ENCODE measurements at places on chromosomes 2 and 18.
A peak's percentile ranks its signal among the peaks of the same experiment; 100 is the strongest.

- no peak for DNase-seq
These were observed 62.8 kb upstream of the LAPTM4A start for GRCh38 chr2:20113986-20114938.

DNA sequence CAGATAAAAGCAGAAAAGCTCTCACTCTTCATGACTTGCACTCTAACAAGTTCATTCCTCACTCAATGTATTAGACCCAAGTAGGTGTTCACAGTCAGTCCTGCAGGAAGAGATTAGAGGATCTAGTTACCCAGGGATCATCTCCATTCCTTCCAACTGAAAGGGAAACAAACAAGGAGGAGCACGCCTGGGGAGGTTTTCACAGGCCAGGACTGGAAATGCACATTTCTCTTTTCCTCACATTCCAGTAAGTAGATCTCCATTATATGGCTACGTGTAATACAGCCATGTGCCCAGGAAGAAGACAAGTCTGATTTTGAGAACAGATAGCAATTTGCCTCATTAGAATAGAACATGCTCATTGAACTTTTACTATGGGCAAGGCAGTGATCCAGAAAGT lies 1132.2 kb upstream of the FAM98A start:
- DNase-seq = no peak

GRCh38 chr2:190323406-190323805 lies 3.8 kb upstream of the HIBCH start:
- no peak for DNase-seq

GRCh38 chr2:43169987-43170386 lies 56.4 kb downstream of the ZFP36L2 start:
- DNase-seq = peak; percentile 77

DNA sequence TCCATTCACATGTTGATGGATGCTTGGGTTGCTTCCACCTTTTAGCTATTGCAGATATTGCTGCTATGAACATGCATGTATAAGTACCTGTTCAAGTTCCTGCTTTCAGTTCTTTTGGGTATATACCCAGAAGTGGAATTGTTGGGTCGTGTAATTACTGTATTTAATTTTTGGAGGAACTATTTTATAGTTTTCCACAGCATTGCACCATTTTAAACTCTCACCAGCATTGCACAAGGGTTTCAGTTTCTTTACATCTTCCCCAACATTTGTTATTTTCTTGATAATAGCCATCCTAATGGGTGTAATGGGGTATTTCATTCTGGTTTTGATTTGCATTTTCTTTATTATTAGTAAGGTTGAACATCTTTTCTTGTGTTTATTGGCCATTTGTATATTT lies 16.0 kb downstream of the ACTR3 start:
- DNase-seq = no peak

DNA sequence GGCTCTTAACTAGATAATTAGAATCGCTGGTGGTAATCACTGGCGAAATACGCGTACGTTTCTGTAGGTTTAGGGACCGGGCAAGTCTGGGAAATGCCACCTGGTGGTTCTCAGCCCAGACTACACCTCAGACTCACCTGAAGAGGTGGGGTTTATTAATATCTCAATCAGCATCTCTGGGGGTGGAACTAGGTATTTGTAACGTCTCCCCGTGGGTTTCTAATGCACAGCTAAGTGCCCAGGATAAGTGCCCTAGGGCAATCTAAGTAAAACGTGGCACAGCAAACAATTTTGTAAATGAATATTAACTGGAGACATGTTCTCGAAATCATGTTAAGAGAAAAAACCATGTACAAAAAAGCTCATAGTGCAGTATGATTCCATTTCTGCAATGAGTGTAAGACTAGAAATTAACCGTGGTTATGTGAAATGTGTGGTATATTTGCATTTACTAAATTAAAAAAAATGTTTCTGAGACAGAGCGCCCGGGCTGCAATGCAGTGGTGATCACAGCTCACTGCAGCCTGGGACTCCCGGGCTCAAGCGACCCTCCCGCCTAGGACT lies 760 bp upstream of the CNOT11 start:
- DNase-seq = no peak

DNA sequence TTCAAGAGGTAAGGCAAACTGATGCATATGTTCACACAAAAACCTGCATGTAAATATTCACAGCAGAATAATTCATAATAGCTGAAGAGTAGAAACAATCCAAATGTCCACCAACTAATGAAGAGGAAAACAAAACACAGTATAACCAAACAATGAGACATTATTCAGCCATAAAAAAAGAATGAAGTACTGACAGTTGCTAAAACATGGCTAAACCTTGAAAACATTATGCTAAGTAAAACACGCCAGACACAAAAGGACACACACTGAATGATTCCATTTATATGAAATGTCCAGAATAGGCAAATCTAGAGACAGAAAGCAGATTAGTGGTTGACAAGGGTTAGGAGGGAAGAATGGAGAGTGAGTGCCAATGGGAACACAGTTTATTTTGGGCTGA lies 86.9 kb downstream of the SESTD1 start:
- DNase-seq = no peak

DNA sequence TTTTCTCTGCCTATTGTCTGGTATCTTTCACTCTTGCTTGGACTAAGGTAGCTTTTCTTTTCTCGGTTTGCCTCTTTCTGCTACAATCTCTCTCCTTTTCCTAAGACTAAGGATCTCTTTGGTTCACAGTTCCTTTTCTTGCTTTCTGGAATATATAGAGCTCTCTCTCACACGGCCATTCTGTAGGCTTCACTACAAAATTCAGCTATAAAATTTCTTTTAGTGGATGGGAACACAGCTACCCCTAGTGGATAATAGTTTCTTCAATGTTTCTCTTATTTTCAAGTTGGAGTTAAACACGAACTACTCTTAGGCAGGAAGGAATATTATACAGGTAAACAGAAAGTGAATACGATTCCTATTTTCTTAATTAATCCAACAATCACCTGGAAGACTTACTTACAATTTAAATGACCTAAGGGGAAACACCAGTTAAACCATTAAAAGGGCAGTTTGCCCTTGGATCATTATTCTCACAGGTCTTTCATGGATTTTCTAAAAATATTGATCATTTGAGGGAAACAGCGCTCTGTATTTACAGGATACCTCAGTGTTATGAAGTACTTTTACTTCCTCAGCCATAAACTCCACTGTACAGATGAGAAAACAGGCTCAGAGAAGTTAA lies 140.5 kb downstream of the LRP2 start:
- no peak for DNase-seq

- no peak for DNase-seq
These were observed 40.4 kb downstream of the CHST9 start for GRCh38 chr18:27144672-27145071.

DNA sequence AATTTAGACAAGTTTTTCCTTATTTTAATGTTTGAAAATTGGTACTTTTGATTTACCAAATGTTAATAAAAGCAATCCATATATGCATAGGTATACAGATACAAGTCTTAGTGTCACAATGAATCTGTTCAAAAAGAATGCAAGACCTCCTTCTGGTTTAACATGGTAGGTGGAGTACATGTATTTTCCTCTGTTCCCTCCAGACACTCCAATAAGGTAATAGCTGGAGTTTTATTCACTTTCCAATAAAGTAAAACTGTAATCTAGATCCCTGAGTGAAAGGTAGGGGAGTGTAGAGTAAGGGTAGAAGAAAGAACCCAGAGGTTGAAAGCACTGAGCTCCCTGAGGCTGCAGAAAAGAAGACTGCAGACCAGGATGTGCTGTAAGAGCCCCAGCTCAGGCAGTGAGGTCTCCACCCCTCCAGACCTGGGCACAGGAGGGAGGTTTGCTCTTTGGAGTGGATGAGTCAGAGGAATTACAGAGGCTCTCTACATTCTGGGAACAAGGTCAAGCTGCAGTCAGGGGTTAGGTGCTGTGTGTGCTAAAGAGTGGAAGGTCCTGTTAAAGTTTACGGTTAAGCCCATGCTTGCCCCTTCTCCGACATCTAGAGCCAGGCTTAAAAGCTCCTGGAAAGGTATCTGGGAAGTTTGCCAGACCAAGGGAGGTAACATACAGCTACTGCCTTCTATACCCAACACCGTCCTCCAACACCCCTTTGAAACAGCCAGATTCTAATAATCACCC lies 27.6 kb upstream of the STAT1 start:
- DNase-seq = no peak

- no peak for DNase-seq
These were observed 52.1 kb upstream of the LAPTM4A start for GRCh38 chr2:20103530-20103929.

- DNase-seq = no peak
These were observed 51.4 kb downstream of the MARCHF4 start for GRCh38 chr2:216320852-216321251.

GRCh38 chr18:49447810-49448745 lies 12.4 kb downstream of the DYM start:
- DNase-seq = no peak

GRCh38 chr2:20957788-20958525 lies 85.9 kb downstream of the APOB start:
- no peak for DNase-seq

DNA sequence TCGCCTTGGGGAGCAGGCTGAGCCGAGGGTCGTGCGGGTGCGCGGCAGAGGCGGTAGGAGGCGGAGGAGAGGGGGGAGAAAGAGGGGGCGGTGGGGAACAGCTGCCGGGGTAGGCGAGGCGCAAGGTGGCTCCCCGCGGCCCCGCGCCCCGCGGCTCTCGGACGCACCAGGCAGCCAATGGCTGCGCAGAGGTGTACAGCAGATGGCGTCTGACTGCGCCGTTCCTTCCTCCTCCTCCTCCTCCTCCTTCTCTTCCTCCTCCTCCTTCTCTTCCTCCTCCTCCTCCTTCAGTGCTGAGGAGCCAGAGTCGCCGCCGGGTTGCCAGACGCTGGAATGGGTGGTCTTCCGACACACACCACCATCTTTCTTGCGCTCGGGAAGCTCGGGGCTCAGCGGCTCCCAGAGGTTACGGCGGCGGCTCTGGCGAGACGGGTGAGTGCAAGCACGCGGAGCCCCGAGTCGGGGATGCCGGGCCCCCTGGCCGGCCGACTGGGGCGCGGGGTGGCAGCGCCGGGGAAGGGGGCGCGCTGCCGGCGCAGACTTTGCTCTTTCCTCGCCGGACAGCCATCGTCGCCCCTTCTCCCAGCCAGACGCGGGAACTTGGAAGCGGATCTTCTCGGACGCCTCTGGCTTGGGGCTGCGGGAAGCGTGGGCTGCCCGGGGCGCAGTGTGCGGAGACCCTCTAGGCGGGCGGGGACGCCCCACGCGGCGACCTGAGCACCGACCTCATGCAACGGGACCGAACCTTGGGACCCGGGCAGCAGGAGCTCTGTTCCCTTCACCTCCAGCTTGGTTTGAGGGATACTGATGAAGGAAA lies at the start of gene THSD7B:
TSS of gene THSD7B (plus strand) at position 290 of the 817 bp plus-strand sequence. CDS start 116,634 bp downstream, outside the sequence.
- no peak for DNase-seq

- no peak for DNase-seq
These were observed 5.9 kb downstream of the RIOK3 start for GRCh38 chr18:23458830-23459529.

DNA sequence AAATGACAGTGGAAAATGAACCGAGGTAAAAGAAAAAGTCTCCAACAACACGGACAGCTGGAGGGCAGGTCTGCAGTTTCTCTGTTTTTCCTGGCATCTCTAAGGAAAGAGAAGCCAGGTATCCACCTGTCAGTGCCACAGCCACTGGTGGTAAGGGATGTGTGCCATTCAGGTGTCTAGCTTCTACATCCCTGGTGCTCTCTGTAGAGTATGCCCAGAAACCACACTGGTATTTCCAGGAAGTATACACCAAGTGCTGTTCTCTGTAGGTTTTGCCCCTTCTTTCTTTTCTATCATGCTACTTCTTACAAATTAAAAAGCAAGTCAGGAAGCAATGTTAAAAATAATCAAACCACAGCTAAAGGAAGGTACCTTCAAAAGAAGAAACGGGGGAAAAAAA lies 7.6 kb upstream of the AGFG1 start:
- no peak for DNase-seq

GRCh38 chr2:54522624-54523281 lies 66.6 kb downstream of the SPTBN1 start:
- DNase-seq = no peak

DNA sequence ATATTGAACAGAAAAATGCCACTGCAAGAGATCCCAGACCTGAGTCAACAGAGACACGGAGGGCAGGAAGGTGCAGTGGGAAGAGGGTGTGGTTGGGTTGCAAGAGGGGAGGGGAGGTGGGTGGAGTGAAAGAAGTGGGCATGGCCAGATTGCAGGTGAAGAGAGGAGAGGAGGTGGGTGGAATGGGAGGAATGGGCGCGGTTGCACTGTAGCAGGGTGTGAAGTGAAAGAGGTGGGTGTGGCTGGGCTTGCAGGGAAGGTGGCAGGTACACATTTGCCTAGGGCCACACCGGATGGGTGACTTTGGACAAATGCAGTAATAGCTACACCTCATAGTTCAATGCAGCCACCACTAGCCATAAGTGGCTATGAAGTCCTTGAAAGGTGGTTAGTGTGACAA lies 71.1 kb downstream of the DOCK10 start:
- no peak for DNase-seq

GRCh38 chr2:42424033-42424432 lies 63.0 kb upstream of the COX7A2L start:
- DNase-seq = no peak

GRCh38 chr2:8578335-8579244 lies 103.3 kb upstream of the ID2 start:
- DNase-seq = no peak

DNA sequence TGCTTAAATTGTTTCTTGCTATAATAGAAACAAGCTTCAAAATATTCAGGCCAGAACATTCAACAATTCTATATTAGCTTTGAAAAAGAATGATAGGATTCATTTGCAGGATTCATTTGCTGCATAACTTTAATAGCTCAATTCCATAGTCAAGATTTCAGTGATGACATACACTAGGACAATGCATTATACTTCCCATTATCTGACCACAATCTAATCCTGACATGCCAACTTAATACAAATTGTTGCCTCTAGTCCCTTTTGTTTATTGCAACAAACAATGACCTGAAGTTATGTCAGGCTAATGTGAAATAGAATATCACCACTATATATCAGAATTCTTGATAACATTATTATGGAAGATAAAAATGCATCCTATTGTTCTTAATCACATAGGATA lies 169.4 kb downstream of the DNAH7 start:
- no peak for DNase-seq

GRCh38 chr2:104826016-104826415 lies 27.9 kb upstream of the POU3F3 start:
- no peak for DNase-seq

DNA sequence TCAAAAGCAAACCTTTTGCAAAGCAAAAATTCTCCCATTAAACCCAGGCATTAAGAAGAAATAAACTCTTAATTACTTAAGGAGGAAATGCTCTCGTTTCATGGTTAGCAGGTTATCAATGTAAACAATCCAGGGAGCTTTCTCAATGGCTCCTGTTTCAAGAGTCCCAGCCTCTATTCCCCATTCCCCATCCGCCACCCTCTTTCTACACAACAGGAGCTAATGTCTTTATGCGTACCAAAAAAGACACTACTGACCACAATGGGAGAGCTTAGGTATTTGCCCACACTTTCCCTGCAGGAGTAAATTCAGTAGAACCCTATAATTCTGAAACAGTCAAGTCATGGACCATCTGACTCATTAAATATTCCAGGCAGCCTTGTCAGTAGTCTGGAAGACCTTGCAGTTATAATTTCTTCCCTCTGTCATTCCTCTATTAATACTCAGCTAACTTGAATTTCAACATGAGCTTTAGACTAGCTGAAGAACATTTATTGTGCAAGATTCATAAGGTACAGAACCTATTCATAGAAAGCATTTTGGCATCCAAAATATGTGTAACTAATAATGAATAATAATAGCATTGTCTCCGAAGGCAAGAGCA lies 48.6 kb downstream of the SLC8A1 start:
- DNase-seq = no peak

All from 8988T (cell line).